GM20000 (cell line): ENCODE measurements at places on chromosomes 6 and 20.

GRCh38 chr6:101826269-101826668 lies 432.8 kb downstream of the GRIK2 start:
- DNase-seq = no peak

DNA sequence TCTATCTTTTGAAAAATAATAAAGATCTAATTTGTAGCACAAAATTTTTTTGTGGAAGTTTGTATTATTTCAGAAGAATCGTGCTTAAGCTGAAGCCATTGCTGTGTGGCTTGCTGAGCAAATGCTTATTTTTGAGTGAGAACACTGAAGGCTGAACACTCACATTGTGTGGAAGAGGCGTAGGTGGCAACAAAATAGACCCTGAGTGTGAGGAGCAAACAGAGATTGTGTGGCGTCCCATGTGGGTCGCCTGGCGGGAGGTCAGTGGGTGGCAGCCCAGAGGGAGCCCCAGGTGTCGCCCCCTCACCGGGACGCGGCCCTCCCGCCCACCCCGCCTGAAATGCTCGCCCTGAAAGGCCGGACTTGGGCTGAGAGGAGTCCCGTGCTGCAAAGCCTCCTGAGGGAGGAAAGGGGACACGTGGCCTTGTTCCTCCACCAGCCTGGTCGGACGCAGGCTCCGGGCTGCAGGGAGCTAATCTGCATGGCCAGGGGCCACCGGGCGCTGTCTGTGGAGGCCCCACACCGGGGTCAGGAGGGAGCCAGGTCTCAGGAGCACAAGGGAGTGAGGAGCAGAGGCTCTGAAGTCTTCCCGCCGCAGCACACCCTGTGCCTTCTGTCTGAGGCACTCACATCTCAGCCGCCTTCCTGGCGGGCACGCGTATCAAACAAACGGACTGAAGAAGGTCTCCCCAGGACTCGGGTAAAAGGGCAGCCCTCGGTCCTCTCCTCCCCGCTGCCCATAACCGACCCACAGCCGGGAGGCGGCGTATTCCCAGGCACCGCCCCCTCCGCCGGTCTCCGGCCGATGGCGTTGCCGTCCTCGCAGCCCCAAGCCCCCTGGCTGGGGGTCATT lies 15.9 kb downstream of the DDO start:
- no peak for DNase-seq

GRCh38 chr6:107491138-107491609 lies 1.3 kb downstream of the SOBP start:
- peak; percentile 32 for DNase-seq

DNA sequence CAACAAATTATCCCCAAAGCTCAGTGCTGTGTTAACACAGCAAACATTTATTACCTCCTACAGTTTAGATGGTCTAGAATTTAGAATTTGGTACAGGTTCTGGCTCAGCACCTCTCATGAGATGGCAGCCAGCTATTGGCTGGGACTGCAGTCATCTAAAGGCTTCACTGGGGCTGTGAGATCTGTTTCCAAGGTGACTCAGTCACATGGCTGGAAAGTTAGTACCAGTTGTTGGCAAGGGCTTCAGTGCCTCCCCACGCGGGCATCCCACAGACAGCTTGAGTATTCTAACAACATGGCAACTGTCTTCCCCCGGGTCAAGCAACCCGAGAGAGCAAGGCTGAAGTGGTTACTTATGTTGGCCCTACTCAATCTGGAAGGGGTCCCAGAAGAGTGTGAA lies 44.8 kb upstream of the F13A1 start:
- DNase-seq = no peak

DNA sequence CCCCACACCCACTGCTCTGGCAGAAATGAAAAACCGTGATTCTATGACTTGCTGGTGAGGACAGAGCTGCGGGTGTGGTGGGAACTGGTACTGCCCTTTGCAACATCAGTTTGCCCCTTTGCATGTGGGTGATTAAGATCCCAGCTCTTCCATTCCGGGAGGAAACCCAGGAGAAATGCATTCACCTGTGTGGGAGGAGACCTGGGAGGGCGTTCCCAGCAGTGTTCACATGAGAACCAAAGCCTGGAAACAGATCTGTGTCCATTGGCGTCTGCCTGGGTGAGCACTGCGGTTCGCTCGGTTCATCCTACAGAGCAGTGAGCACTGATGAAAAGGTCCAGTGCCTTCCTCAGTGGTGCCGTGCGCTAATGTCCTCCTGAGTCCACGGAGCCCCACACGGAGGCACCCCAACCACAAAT lies 89.7 kb downstream of the SMOC2 start:
- no peak for DNase-seq

GRCh38 chr6:11632795-11633511 lies 95.4 kb downstream of the TMEM170B start:
- no peak for DNase-seq

DNA sequence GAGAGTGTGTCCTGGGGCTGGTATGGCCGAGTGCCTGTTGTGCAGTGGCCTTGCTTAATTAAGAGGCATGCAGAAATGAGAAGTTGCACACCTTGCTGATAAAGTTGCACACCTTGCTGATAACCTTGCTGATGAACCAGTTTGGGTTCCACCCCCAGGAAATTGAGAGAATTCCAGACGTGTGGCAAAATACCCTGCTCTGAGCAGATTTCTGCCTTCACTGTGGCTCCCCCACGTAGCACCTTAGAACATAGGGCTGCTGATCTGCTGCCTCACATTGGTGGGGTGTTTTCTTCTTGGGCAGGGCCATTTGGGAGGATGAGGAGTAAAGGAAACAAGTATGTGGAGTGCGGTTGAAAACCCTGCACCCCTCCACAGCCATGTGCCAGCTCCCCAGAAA lies 22.5 kb upstream of the ADRM1 start:
- no peak for DNase-seq

- DNase-seq = no peak
Measured at GRCh38 chr20:2353231-2353630, 27.5 kb upstream of the TGM6 start.

DNA sequence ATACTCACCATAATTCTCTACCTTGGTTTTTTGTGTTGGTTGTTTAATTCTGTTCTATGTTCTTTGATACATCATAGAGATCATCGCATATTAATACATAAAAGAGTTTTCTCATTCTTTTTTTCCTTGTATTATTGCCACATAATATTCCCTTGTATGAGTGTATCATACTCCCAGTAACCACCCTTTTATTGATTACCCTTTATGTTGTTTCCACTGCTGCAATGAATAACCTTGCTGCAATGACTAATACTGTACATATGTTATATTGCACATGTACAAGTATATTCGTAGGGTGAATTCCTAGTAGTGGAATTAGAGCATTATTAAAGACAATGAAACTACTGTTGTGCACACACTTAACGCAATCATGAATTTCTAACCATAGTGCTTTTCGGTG lies 9.1 kb upstream of the SF3B5 start:
- DNase-seq = no peak
